ENCODE measurements at places on chromosomes 7 and 10.

- DNase-seq = no peak
Measured at GRCh38 chr10:21515361-21516241, 9.9 kb downstream of the SKIDA1 start.

GRCh38 chr7:104371216-104371979 lies 43.0 kb downstream of the LHFPL3 start:
- DNase-seq = no peak

GRCh38 chr7:117560030-117560429 lies 80.2 kb downstream of the CFTR start:
- no peak for DNase-seq

DNA sequence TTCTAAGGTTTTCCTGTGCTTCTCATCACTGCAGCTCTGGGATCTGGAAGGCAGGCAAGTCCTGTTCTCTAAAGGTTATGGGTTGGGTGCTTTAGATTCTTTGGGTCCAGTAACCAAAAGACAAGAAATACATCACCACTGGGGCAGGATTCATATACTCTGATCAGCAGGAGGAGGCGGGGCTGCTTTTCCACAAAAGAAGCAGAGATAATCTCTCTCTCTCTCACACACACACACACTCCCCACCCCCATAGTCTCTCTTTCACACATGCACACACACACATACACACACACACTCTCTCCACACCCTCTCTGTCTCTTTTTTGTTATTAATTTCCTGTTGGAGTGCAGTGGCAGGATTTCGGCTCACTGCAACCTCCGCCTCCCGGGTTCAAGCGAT lies 13.0 kb upstream of the ACBD5 start:
- no peak for DNase-seq

DNA sequence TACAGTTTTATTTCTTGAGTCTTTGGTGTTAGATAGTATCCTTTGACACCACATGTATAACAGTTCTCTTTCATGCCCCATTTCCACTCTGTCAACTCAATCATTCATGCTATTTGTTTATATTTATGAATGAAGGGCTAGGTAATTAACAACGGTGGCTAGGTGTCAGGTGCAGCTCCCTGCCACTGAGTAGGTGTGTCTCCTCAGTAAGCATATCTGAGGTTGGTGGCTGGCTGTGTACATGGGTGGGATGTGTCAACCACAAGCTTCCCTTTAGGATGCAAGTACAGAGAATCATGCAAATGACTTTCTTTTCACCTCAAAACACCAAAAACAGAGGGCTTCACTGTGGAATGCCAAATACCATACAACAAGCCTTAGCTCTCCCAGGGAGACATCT lies 83.4 kb downstream of the ZNF365 start:
- no peak for DNase-seq

DNA sequence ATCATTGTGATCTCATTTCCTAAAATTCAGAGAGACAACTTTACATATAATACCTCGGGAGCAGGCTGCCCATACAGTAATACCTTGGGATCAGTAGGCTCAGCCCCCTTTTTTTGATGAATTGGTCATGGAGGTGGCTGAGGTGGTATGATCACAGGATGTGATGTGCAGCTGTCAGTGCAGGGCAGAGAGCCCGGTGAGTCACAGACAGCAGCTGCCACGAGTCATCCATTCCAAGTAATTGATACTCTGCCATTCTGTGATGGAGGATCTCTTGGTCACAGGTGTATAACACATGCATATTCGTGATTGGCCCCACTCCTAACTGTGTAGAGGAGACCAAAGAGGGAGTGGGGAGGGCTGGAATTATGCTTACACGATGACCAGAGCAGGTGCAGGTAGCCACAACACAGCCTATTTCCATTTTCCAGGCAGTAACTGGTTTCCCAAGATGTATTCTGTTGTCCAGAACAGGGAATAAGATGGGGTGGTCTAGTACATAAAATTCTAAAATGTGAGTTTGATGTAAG lies 14.1 kb downstream of the NRCAM start:
- DNase-seq = no peak

DNA sequence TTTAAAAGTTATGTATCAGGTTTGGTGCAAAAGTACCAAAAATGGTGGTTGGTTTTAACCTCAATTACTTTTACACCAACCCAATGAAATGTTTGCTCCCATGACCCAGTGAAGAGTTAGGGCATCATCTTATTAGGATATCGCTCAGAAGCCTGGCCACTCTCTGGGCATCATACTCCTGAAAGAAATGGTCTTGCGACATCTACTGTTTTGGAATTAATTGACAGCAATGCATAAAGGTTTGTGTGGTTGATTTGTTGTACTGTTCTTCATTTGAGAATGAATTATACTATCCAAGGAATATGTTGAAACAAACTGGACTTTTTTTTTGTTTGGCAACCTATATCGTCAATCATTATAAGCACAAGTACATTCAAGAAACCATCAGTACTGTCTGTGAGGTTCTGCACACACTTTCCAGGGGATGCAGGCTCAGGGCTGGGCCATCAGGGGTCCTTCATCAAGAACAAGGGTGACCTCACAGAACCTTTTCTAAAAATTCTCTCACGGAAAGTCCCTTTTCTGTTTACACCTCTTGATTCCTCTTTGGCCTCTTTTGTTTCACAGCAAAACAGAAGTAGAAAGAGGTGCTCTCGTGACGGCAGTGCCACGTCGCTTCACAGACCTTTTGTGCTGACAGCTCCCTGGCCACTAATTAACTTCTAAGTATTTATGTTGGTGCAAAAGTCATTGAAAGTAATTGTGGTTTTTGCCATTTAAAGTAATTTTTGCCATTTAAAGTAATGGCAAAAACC lies 117.2 kb upstream of the KLF6 start:
- DNase-seq = peak; percentile 21

GRCh38 chr7:159122276-159122675 lies 22.4 kb downstream of the VIPR2 start:
- no peak for DNase-seq

DNA sequence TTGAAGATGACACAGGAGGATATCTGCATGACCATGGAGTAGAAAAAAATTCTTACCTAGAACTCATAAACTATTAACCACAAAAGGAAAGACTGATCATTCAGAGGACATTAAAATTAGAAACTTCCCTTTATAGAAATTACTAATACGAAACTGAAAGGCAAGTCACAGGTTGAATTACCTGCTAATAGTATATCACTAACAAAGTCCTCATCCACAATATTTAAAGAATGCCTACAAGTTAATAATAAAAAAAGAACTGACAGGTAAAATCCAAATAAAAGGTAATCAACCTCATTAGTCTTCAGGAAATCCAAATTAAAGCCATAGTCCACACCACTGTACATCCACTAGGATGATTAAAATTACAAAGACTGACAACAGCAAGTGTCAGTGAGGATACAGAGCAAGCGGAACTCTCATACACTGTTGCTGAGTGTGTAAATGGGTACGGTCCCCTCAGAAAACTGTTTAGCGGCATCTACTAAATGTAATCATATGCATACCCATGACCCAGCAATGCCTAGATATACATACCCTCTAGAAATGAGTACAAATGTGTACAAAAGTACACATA lies 71.2 kb downstream of the ARHGAP21 start:
- DNase-seq = no peak

GRCh38 chr7:101248276-101248675 lies 3.4 kb upstream of the FIS1 start:
- DNase-seq = no peak

GRCh38 chr10:124168991-124169802 lies 75.8 kb upstream of the CHST15 start:
- DNase-seq = no peak

DNA sequence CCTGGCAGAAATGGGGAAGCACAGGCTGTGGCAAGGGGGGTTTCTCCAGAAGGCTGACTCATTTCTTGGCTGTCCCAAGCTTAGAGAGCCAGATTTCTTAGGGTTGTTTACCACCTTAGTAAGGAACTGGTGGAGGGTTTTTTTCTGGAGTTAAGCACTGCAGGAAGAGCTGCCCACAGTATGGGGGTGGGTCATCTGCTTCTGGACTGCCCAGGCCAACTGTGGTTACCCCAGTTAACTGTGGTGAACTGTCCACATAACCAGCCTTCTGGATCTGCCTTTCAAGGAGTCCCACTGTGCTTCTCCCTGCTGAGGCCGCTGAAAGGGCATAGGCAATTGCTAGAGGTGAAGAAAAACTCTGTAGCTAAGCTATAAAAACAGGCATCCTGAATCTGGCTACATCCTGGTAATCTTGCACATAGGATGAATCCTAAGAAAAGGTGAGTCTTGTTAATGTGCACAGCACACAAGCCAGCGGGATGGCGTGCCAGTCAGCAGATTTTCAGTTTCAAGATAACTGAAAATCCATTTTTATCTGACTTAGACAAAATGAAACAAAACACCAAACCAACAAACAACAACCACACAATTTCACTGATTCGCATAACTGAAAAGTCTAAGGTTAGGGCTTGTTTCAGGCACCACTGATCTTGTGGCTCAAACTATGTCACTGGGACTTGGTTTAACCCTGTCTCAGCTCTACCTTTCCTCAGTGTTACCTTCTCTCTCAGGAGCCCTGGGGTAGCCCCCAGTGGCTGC lies 21.6 kb upstream of the TSPAN33 start:
- DNase-seq = peak; percentile 64

DNA sequence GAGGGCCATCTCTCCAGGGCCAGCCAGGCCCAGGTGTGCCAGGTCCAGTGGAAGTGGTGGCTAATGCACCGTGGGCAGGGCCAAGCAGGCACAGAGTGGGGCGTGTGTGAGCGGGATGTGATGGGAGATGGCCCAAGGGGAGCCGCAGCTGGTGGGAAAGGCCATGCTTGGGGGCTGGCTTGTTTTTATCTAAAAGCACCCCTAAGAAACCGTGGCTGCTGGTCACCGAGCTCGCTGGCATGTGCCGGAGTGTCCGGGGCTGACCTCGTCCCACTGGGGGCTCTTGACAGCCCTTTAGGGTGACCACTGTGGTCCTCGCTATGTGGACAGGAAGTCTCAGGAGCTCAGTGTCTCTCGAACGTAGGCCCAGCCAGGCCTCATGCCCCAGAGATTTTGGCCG lies 582.4 kb upstream of the FOXK1 start:
- no peak for DNase-seq

DNA sequence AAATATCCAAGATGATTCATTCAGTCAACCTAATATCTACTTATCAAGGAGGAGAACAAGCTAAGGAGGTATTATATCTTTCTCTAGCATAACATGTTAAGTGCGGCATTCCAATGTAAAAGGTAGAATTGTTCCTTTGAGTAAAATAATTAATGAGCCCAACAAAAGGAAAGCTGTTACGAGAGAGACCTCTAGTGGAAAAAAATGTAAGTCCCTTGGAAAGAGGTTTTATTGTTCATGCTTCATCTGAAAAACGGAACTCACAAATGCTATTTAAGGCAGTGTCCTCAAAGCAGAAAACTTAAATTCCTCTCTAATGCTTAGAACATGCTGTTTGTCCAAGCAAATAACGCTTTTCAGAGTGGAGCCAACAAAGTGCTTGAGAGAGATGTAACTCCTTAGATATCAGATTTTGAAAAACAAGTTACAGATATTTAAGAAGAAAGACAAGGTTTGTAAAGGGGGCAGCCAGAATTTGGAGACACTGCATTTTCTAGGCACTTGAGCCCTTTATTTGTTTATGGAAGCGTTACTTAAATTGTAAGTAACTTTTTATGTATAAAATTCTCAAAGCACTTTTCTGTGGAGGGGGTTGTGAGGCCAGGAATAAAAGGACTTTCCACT lies 119.9 kb downstream of the TFEC start:
- DNase-seq = peak; percentile 43

- peak; percentile 93 for DNase-seq
Measured at GRCh38 chr10:110225756-110226542, 18.5 kb downstream of the MXI1 start.

DNA sequence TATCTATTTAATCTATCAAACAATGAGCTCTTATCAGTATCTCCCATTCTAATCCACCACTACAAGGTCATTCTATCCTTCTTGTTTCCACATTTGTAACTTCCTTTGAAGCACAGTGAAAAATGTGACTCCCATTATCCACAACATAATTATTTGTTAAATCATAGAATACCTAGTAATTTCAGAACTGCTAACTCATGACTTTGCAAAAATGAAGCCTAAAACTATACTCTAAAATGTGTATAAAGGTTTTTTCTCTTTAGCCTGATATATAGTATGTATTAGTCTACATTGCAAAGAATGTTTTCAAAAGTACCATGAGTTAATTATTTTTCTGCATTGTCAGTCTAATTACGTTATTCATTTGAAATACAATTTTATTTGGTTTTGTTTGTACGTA lies 12.0 kb upstream of the MRPS16 start:
- no peak for DNase-seq

- DNase-seq = peak; percentile 91
Measured at GRCh38 chr10:12018438-12019282, 23.9 kb downstream of the UPF2 start.
